Stimulated activated CD4-positive, alpha-beta T cell treated with anti-CD3 and anti-CD28 coated beads, Interleukin-2, amount 100 ng/mL, for 4 hours (primary cell): ENCODE measurements at places on chromosomes 12 and 14.
A peak's percentile ranks its signal among the peaks of the same experiment; 100 is the strongest.

DNA sequence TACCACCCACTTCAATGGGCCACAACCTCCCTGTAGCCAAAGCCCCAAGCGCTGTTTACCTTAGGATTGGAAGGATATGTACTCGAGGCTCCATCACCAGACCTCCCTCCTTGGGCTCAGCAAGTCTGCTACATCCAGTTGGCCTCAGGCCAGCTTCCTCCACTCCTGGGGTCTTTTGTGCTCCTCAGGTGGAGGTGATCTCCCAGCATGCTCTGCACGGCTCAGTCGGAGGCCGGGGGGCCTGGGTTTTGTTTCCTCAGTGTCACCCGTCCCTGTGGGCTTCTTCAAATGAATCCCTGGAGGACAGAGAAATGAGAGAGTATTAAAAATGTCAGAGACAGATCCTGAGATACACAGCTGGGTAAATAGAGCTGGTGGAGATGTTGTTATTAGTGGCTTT is 723.1 kb upstream of the TBX3 start:
- no peak for DNase-seq

DNA sequence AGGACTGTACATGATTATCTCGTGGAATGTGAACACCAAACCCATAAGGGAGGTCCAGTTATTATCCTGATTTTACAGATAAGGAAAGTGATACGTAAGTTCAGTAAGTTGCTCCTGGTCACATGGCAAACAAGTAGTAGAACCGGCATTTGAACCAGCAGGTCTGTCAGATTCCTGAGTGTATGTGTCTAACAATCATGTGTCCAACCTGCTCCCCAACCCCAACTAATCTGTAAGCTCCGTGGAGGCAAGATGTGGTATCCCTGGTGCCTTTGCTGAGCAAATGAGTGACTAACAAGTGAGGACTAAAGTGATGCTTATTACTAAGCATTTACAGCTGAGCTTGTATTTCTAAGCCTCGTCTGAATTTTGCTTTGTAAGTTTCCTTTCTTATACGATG is 65.9 kb downstream of the PTPN21 start:
- DNase-seq: no peak

GRCh38 chr14:32233260-32233659 is 30.2 kb upstream of the RNU6-8 start:
- DNase-seq: no peak

DNA sequence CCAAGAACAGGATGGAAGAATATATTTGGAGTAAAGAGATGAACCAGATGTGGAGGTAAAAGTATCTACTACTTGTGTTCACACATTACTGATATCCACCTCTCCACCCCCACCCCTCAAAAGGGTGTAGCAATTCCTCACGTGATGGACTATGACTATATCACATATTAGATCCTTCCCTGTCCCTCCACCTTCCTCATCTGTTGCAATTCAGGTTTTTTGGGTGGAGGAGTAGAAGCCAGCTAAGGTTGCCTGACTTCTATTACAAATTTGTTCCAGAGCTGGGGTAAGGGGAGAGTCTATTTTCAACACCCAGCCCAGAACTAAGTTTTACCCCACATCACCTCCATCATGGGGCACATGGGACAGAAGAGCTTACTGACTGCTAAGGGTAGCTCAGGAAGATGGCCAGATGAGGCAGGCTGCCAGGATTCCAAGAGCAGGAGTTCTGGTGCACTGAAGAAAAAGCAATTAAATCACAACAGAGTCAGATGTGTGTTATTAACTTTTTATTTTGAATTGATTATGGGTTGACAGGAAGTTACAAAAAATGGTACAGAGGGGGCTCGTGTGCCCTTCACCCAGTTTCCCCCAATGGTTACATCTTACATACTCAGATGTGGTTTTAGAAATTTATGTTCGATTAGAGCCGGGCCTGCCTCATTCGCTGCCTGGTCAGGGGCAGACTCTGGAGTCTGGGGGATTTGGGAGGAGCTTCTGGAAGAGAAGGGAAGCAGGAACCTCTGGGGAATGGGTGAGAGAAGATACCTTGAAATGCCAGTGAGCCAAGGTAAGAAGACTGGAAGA is 2.1 kb downstream of the RNASE13 start:
- no peak for DNase-seq

- DNase-seq: no peak
Measured at GRCh38 chr12:13374793-13375192, 178.3 kb downstream of the EMP1 start.

DNA sequence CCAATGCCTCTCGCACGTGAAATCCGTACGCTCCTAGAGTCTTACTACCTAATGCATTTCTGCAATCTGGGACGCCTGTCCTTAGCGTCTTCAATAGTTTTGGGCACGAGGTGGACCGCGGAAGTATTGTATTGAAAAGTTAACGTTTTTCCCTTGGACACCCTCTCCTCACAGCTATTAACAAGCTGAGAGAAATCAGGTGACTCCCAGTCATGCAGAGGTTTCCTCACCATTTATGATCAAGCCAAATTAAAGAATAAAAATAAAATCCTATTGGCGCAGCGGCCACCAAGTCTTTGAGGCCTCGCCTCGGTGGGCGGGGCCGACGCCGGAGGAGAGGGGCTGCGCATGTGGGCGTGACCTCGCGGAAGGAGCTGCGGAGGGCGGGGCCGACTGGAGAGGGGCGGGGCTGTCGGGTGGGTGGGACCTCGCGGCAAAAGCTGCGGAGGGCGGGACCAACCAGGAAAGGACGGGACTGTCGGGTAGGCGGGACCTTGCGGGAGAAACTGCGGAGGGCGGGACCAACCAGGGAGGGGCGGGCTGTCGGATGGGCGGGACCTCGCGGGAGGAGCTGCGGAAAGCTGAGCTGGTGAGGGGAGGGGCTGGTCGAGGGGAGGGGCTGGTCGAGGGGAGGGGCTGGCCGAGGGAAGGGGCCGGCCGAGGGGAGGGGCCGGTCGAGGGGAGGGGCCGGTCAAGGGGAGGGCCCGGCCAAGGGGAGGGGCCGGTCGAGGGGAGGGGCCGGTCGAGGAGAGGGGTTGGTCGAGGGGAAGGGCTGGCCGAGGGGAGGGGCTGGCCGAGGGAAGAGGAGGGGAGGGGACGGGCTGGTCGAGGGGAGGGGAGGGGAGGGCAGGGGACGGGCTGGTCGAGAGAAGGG is 1.1 kb upstream of the PPP2R5C start:
- peak; percentile 95 for DNase-seq

- no peak for DNase-seq
Measured at GRCh38 chr12:68043435-68043834, 54.2 kb downstream of the IFNG-AS1 start.

- no peak for DNase-seq
Measured at GRCh38 chr14:64706119-64706592, 1.9 kb downstream of the PLEKHG3 start.

DNA sequence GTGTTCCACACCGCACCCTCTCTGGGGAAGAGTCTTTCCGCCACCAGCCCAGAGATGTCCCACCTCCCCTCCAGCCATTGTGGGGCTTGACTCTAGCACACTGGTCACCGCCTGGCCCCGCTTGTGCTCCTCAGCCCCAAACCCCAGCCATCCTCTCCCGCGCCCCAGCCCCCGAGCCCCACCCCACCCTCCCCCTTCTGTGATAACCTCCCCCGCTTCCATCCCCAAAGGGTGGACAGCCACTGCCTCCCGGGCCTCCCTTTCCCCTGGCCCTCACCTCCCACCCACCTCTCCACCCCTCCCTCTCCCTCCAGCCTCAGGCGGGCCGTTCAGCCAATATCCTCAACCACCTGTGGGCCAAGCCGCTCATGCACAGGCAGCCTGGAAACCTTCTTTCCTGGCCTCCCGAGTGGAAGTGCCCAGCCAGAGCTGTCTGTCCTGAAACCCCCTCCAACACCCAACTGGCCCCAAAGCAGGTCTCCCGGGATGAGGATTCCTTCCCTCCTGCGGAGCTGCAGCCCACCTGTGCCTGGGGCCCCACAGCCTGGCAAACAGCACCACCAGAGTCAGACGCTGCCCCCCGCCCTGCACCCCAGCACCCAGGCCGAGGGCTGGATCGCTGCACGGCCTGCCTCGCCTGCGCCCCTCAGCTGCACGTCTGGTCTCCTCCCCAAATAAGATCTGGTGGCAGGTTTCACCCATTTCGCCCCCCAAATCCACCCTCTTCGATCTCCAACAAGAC is 27.1 kb upstream of the NUDT14 start:
- no peak for DNase-seq

DNA sequence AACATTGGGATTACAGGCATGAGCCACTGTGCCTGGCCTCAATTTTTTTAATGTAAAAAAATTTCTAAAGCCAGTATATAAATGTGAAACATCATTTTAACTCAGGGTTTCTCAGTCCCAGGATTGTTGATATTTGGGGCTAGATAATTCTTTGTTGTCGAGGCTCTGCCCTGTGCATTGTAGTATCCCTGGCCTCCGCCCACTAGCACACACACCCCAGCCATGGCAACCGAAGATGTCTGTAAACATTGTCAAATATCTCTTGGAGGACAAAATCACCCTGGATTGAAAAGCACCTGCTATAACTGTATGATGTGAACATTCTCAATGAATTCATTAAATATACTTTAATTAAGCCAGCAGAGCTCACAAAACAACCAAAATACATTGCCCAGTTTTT is 8.4 kb upstream of the CIT start:
- no peak for DNase-seq

GRCh38 chr14:83473416-83474235 is 1940.0 kb upstream of the SEL1L start:
- DNase-seq: no peak

DNA sequence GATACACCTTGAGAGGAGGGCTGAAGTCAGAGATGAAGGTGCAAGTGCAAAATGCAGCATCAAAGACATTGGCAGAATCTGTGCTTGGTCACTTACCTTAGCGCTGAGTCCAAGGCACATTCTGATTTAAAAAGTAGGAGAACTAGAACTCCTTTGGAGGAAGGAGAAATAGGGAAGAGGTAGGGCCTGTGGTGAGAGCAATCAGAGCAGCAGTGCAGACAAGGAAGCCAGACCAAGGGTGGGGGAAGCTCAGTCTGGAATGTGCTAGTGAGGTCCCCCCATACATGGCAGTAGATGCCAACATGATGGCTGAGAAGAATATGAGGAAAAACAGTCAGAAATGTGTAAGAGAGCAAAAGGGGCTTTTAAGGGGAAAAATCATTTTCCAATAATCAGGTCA is 206.5 kb downstream of the SSPN start:
- DNase-seq: no peak

GRCh38 chr12:71139153-71139735 is 18.6 kb downstream of the TSPAN8 start:
- DNase-seq: no peak

- peak; percentile 31 for DNase-seq
Measured at GRCh38 chr12:118307069-118307954, 65.4 kb downstream of the TAOK3 start.

DNA sequence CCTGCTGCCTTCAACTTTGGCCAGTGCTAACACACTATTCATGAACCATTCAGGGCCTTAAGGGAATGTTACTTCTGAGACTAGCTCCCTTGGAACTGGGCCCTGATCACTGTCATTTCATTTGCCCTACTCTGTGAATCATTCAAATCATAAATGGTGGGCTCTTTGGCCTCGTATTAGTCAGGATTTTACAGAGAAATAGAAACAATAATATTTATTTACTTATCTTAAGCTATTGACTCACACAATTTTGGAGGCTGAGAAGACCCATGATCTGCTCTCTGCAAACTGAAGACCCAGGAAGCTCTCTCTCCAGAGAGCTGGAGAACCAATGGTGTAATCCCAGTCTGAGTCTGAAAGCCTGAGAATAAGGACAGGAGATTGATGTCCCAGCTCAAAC is 398.5 kb downstream of the LRIG3 start:
- no peak for DNase-seq

DNA sequence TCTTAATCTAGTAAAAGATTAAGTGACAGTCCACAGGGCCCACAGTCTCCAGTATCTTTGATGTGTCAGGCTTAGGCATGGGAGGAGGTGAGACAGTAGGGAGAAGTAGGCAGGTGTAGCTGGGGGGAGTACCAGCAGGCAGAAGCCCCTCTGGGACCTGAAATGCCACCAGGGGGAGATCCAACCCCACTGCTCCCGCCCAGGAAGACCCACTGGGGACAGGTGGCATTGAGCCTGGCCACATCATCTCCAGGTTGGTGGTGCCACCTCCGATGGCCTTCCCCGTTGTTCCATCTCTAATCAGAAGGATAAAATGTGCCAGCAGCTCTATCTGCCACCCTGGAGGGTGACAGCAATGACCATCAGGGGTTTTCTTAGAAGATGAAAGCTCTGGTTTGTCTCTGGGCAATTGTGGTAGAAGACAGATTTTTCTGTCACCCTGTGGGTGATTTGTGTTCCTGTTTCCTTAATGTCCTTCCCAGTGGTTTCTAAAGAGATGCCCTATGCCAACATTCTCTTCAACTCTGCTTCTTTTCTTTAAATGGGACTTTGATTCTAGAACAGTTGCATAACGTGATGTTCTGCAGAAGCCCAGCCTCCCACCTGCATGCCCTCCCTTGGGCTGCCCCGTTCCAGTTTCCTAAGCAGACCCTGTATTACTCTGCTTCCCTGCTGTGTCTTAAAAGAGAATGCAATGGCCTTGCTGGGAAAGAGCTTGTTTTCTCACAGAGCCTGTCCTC is 12.3 kb upstream of the SERPINA12 start:
- DNase-seq: no peak

DNA sequence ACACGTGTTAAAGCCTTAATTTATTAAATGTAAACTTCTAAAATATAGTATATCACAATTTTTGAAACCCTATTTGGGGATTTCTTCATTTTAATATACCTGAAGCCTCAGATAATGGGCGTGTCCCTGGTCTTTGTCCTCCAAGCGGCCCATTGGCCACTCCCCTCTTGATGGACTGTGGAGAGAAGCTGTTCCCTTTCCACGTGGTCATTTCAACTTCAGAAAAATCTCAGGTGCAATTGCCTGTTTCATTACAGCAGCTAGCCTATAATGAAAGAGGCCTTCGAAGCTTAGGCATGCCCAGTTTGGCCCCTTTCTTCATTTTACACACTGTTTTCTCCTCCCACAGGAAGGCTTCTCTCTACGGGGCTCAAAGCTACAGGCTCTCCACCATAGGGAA is 131.4 kb upstream of the ARHGAP5 start:
- DNase-seq: no peak

DNA sequence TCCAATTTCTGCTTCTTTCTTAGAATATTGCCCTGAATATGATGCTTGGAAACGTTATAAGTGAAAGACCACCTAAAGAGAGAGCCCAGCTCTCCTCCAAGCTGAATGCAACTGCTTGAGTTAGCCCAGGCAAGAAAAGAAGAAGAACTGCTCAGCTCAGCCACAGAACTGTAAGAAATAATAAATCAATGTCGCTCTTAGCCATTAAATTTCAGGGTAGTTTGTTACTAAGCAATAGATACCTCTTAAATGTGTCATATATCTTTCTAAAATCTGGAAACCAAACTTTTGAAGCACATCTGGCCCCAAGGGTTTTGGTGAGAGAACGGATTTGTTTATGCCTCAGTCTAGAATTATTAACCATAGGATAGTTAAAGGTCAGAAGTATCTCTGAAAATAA is 50.4 kb downstream of the SLC6A15 start:
- DNase-seq: no peak

GRCh38 chr14:32332415-32333316 is 3.6 kb downstream of the AKAP6 start:
- no peak for DNase-seq
